ENCODE measurements at places on chromosomes 6 and 20.

DNA sequence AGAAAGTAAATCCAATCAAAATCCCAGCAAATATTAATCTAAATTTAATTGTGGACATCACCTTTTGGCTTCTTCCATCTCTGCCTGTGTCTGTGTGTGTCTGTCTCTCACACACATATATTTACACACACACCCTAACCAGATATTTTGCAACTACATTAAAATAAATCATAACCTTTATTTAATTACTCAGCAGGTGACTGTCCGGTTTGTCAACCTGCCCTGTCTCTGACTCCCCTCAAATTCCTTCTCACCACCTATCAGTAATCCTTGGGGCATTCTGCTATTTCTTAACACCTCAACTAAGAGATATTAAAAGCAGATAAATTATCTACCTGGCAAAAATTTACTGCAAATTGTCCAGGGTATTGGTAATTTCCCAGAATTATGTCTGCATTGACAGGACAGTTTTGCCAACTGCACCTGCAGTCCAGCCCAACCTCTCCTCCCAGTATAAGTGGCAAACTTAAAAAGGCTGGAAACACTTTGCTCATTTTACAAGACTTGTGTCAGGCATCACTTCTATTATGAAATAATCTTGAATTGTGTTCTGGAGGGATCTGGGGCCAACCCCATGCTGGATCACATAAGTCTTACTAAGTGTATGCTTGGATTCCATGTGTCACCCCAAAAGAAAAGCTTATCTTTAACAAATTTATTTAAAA, 216.1 kb downstream of the GMDS start:
- no peak for DNase-seq

DNA sequence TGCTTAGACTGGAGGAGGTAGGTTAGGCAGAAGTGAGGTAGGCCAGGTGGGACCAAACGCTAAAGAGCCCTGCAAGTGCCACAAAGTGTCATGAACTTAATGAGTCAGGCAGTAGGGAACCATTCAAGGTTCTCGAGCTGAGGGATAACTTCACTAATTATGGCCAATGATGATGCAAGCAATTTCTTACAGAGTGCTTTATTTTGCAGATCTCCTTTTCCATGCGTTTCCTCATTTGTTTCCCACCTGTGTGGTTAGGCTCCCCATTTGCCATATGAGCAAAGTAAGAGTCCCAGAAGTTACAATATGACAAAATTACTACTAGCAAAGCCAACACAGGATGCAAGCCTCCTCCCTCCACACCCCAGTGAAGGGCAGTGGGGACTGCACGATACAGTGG, 36.5 kb upstream of the PSMF1 start:
- DNase-seq, result no peak

DNA sequence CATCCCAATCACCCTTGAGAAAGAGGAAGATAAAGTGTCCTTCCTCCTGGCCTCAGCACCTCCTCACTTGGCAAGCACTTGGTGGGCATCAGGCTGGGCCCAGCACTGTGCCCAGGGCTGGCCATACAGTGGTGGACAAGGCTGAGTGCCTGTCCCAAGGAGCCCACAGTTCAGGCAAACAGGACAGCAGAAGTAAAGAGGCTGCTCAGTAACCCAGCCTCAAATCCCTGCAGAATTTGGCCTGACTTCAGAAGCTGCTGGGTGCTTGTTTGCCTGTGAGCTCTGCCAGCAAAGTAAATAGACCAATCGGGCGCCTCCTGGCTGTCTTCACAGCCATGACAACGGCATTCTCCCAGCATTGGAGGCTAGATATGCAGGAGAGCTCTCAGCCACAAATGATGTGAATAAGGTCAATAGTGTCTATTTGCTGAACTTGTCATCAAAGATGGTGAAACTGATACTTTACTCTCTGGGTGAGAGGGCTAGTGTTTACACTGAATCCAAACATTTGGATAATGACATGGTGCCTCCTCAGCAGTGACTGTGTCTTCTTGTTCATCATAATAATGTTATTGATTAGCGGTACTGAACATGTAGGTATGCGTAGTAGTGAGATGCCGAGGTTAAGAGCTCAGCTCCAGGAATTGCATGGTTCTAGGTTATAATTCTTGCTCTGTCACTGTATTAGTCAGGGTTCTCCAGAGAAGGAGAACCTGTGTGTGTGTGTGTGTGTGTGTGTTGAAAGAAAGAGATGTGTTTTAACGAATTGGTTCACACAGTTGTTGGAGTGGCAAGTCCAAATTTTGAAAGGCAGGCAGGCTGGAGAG, 36.9 kb upstream of the FANCE start:
- peak; percentile 92 for DNase-seq

DNA sequence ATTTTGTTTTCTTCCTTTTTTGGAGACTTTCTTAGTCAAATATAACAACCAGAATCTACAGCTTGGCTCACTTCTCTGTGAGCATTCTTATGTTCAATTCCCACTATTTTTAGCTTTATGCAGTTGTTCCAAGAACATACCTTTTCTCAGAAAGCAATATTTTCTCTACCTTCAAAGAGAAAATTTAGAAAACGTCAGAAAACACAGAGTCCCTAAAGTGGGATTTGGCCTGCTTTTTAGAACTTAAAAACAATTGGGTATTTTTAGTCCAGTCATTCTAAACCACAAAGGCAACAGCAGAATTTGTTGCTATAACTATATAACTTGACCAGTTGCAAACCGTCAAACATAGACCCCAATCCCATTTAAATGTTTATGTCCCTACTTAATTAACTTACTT, 133.1 kb downstream of the MOXD1 start:
- DNase-seq, result no peak

- peak; percentile 73 for DNase-seq
Measured at GRCh38 chr6:158068893-158069799, 87.5 kb downstream of the SYNJ2 start.

- DNase-seq, result no peak
Measured at GRCh38 chr6:15023448-15023847, 222.4 kb upstream of the JARID2 start.

DNA sequence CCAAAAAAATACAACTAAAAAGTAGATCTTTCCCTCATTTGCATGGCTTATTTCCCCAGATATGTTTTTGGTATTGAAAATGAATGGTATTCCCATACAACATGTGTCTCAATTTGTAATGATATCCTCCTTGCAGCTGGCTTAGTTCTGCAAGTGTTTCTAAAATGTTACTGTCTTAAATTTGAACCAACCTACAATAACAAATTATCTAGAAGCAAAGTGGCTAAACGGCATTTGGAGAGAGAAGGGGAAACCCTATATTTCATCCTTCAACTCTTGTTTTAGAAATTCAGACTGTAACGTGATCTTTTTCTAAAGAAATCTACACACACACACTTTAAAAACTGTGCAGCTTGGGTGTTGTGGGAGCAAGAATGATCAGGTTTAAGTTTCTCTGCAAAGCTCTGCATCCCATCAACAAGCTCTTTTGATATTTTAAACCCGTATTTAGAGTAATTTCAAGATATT, 153.0 kb downstream of the SOBP start:
- DNase-seq, result no peak

DNA sequence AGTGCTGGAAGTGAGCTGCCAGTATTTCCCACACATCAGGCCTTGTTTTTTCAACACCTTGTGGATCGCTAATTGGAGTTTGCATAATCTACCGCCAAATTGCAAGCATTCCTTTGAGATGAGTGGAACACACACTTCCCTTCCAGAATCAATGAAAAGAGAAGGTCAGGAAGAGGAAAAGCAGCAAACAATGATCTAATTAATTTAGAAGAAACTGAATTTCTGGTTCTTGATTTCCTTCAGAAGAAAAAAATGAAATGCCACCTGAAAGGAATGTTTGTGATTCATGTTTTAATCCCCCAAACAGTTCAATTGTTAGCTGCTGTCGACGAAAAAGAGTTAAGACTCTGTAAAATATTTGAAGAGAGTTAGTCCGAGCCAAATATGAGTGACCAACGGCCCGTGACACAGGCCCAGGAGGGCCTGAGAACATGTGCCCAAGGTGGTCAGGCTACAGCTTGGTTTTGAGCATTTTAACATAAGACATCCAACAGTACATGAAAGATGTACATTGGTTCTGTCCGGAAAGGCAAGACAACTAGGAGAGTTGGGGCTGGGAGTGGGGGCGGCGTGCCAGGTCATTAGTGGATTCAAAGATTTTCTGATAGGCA, 182.3 kb downstream of the MTFR2 start:
- DNase-seq, result peak; percentile 19

DNA sequence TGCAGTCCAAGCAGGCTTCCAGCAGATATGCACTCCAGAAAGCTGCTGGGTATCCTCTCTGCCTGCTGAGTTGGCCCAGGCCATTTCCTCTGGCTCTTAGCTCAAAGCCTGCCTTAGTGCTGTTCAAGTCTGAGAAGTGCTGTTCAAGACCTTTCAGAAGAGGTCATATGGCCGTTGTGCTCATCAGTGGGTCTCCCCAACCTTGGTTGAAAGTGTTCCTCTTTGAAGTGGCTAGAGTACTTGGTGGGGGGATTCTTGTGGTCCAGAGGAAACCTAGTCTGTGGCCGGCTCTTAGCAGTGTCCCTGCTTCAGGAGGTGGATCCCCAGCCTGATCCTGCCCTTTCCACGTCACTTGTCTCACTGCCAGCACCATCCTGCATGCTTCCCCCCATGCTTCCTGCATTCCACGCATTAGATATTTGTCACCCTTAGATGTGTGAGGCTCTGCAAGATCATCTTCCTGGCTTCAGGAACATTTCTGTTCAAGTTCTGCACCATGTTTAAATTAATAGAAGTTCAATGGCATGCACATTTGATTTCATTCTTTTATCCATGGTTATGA, 105.0 kb downstream of the FIG4 start:
- peak; percentile 47 for DNase-seq

- no peak for DNase-seq
Measured at GRCh38 chr6:22019857-22020256, 277.0 kb downstream of the PRL start.

DNA sequence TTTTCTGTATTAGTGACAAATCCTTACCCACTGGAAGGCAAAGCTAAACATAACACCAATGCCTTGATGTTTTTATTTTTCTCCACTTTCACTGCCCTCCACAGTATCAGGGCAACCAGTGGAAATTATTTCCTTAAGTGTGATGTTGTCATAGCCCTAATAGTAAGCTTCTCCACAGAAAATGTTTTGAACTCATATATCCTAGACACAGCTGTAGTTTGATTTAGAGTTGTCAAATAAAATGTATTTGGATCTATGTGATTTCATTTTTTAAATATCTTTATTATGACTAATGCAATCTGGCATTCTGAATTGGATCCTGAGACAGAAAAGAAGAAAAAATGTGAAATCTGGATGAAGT, 70.9 kb upstream of the UFL1 start:
- no peak for DNase-seq

- DNase-seq, result no peak
Measured at GRCh38 chr6:39075010-39075686, 26.6 kb downstream of the GLP1R start.

DNA sequence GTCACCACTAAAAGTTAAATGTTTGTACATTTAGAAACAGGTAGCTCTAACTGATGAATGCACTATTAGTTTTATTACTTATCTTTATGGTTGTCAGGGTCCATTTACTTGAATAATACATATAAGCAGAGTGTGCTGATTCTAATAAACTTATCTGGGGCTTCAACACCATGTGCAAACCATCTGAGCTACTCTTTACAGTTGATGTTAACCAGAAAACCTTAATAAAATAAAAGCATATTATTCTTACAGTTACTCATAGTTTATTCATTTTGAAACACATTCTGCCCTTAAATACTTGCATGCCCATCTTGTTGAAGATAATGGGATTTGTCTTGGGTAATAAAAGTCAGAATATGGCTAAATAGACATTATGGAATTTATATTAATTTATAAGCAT, 1042.2 kb downstream of the EPHA7 start:
- DNase-seq, result no peak

DNA sequence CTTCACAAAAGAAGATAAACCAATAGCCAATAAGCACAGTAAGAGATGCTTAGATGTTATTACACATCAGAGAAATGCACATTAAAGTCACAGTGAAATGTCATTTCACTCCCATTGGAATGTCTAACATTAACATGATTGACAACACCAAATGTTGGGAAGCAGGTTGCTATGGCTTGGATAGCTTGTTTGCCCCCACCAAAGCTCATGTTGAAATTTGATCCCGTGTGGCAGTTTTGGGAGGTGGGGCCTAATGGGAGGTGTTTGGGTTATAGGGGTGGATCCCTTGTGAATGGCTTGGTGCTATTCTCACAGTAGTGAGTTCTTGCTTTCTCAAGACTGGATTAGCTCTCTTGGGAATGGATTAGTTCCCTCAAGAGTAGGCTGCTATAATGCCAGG, 44.8 kb downstream of the MRAP2 start:
- no peak for DNase-seq

DNA sequence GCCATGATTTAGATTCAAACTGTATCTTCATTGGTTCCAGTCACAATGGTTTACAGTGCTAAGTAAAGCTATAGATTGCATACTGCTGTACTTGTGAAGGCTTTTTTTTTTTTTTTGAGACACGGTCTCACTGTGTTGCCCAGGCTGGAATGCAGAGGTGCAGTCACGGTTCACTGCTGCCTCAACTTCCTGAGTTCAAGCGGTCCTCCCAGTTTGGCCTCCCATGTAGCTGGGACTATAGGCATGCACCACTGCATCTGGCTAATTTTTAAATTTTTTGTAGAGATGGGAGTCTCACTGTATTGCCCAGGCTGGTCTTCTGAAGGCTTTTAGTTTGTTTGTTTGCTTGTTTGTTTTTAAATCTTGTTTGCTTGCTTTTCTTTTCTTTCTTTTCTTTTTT, 24.9 kb downstream of the ITCH start:
- no peak for DNase-seq

DNA sequence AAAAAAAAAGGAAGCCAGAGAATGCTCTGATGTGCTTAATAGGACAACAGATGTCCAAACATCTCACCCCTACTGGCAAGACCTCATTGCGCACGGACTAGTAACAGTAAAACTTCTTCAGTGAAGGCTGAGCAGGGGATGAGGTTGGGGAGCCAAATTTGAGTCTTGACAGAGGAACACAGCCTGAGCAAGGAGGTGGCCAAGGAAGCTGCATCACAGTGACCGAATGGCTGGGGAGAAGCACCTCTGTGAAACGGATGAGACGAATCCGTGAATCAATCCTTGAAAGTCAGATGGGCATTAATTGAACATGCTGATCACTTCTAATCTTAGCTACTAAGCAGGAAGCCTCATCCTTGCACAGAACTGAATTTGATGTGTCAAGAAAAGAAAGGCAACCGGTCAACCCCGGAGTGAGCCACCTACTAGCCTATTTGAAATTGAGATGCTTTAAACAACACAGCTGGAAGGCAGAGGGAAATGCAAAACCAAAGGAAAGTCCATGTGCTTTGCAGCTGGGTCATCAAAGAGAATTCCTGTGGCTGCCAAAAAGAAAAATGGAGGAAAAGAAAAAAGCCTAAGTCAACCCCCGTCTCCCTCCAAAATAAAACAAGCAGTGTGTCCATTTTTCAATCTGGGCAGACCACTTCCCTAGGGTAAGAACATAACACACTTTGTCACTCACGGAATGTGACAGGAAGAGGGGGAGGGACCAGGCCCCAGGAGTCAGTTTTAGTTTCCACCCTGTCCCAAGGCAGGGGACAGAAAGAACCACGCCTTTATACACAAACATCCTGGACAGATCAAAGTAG, 29.5 kb downstream of the PXDC1 start:
- no peak for DNase-seq

GRCh38 chr6:25359191-25359861, 80.2 kb downstream of the CARMIL1 start:
- DNase-seq, result peak; percentile 81

- peak; percentile 49 for DNase-seq
Measured at GRCh38 chr20:31712564-31713311, 9.9 kb downstream of the BCL2L1 start.

- no peak for DNase-seq
Measured at GRCh38 chr6:126628125-126628524, 288.2 kb downstream of the CENPW start.

- no peak for DNase-seq
Measured at GRCh38 chr6:46010771-46011170, 4.9 kb downstream of the CLIC5 start.
